ENCODE measurements at places on chromosomes 2 and 18.

GRCh38 chr2:26462511-26463243, 15.2 kb downstream of the OTOF start:
- DNase-seq: peak; percentile 25

- no peak for DNase-seq
Measured at GRCh38 chr18:32696376-32696775, 76.4 kb downstream of the KLHL14 start.

DNA sequence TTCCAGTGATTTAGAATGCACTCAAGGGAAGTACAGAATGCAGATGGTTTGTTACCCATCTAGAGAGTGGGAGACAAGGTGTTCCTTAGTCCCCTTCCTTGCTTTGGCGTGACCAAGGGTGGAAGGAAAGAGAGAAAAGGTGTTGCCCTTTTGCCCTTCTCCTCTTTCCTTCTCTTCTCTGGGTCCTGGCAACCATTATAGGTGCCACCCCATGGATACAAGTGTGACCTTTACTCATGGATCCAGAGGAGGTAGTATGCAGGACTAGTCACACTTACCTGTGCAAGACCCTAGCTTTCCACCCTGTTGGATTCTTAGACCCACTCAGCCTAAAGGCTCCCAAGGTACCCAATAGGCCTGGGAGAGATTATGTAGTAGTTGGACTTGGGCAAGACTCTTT, 11.6 kb upstream of the RBFA start:
- peak; percentile 22 for DNase-seq

DNA sequence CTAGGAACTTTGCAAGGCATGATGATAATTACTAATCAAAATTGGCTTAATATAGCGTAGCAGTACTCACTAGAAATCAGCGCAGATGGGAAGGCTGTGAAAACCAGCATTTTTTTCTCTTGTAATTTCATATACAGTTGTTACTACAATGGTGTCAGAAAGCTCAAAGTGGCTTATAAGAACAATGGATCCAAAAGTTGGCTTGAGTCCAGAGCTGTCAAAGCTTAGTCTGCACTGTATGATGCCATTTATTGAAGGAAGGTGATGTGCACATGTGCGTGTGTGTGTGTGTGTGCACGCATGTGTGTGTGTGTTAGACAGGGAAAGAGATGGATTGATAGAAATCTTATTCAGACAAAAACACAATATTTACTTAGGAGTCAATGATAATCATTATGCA, 341.3 kb downstream of the TGIF1 start:
- no peak for DNase-seq

DNA sequence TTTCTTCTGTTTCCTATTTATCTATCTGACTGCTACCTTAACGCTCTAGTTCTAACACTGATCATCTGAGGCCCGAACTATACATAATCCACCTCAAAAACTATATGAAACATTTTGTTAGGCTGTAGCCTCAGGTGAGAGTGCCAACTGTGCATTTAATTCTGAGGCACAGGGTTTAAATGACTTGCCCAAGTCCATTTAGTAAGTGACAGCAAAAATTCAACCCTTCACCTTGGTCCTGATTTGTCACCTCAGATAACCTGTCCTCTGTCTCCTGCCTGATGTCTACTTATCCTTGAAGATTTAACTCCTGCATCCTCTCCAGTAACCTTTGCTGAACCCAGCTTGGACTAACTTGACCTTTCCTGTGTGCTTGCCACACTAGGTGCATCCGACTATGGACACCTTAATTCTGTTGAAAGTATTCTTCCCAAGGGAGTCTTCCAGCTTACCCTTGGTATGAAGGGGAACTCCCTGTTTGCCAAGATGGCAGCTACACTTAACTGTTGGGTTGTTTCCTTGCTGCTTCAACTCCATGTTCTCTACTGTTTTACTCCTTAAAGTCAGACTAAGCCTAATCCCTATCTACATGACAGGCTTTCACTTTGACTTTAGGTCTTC, 23.5 kb downstream of the CD302 start:
- no peak for DNase-seq

GRCh38 chr2:207352978-207353671, 176.6 kb upstream of the CREB1 start:
- DNase-seq: peak; percentile 17

DNA sequence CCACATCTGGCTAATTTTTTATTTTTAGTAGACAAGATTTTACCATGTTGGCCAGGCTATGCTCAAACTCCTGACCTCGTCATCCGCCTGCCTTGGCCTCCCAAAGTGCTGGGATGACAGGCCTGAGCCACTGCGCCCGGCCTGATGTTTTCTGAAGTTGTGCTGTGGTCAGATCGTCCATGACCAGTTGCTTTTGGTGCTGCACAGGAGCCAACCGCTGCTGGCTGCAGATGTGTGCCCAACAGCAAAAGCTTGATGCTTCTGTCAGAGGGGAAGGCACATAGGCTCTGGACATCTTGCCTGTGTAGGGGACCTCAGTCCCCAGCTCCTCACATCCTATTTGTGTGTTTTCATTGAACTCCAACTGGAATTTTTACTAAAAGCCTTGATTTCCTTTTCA, 218.3 kb downstream of the AGAP1 start:
- no peak for DNase-seq

GRCh38 chr2:233006648-233007047, 6.4 kb downstream of the NGEF start:
- no peak for DNase-seq

DNA sequence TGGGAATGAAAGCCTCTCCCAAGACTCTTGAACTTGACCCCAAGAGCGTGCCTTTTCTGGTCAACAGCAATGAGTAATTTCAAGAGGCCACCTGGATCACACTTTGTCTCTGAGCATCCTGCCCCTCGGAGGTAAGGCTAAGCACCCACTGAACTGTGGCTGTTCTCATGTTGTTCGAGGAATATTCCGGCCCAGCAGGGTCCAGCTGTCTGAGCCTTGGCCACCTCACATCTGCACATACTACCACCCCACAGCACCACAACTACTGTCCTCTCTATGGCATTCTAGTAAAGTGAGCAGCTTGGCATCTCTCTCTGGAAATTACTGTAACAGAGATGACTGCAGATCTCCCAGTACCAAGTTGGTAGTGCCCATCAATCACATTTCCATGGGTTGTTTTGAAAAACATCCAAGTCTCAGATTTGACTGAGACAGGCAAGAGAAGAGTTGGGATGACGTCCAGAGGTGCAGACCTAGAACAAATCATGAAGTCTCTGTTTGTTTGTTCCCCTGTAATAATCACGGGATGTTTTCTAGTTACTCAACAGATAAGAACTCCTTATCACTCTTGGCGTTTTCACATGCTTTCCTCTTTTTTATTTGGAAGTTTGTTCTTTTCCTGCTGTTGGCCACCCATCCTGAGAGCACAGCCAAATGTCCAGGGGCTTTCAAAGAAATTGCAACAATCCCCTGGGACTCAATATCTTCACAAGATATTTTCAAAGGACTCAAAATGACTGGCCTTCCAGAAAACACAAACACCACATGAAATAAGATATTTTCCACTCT, 336.0 kb upstream of the TNP1 start:
- no peak for DNase-seq

GRCh38 chr2:76625101-76625500, 897.1 kb downstream of the LRRTM4 start:
- DNase-seq: no peak

DNA sequence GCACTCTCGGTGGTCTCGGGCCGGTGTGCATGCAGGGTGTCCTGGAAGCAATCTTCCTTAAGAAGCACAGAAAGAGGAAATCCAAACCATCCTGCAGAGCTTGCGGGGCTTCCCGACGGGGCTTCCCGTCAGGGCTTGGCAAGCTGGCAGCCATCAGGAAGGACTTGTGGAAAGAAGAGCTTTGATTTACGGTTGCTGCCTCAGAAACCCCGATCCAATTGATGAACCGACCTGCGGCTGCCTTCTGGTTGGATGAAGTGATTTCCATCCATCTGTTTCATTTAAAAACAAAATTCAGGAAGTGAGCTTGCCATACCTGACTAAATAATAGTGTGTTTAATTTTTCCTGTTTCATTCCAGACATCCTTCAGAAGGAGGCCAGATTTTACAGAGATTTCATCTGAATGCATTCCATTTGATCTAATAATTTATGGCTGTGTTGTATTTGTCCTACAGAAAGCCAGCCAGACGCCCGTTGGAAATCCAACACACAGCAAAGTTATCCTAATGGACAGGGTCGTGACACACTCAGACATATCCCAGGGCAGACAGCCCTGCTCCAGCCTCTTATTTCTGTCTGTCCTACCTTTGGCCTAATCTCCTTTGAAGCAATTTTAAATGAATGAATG, 141.3 kb downstream of the SEPTIN10 start:
- no peak for DNase-seq

GRCh38 chr2:226643030-226643945, 156.3 kb downstream of the IRS1 start:
- no peak for DNase-seq

GRCh38 chr18:12516049-12516630, 108.4 kb downstream of the PRELID3A start:
- no peak for DNase-seq

- no peak for DNase-seq
Measured at GRCh38 chr2:167933097-167933814, 314.1 kb downstream of the STK39 start.

- no peak for DNase-seq
Measured at GRCh38 chr2:16948053-16948452, 282.4 kb upstream of the CYRIA start.

GRCh38 chr2:33129263-33130053, 182.7 kb downstream of the LTBP1 start:
- no peak for DNase-seq

- peak; percentile 31 for DNase-seq
Measured at GRCh38 chr18:47953471-47953931, 23.0 kb upstream of the SMAD2 start.

DNA sequence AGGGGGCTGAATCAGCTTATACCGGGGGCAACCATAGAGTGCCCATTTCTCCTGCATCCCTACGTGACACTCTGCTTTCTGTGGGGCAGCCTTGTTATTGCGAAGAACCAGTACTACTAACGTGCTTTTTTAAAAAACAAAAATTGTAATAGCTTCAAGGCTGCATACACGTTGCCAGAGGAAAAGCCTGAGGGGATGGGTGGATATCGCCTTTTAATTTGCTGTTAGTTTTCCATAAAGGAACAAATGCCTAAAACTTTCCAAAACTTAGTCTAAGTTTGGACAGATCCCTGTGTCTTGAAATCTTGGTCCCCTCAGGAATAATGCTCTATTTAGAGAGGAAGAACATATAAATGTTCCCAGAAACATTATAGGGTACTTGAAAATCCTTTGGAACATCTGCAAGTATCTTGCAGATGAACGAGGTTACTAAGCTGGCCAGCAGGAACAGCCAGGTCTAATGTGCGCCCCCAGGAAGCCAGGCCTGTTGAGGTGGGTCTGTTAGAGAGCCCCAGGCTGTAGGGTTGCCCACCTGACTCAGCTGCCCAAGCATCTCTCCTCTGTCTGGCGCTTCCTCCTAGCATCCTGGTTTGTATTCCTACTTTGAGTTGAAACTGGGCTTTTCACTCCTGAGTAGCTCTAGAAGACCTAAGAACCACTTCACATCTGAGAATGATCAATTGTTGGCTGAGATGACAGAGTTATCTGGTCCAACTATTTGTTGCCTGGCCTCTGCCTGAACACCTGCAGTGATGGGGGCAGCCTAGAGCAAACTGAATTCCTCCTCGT, 96.9 kb downstream of the TGOLN2 start:
- no peak for DNase-seq

DNA sequence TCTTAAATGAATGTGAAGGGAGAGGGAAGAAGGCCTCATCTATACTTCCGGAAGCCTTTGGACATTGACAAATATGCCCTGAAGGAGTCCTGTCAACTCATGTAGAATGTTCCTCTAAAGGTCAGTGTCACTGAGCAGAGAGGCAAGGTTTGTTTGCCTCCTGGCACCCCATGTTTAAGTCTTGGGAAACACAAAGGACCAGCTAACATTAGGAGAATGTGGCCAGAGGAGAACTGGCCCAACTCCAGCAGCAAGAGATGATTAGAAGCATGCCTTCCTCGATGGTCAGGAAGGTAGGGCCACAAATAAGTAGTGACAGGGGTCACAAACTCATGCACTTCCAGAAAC, 5.7 kb downstream of the DYSF start:
- DNase-seq: no peak

DNA sequence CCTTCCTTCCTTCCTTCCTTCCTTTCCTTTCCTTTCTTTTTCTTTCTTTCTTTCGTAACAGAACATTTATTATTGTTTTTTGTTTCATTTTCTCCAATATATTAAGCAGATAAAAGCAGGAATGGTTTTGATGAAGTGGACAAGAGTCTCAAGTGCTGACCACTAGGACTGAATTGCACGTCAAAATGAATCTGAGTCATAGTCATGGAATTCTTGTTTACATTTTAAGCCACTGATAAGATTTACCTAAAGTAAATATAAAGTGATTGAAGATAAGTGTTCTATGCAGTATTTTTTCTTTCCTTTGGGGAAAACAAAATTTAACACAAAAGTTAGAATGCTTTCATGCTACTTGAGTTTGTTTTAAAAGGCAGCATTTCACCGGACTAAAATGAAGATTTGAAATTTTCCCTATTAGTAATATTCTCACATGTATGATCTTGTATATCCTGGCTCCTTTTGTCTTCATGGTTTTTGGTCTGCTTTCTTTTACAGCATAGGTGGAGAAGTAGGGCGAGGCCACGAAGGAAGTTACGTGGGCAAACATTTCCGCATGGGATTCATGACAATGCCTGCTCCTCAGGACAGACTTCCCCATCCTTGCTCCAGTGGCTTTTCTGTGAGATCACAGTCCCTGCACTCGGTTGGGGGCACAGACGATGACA, 113.5 kb downstream of the NYAP2 start:
- no peak for DNase-seq

GRCh38 chr18:74172697-74173433, 24.5 kb downstream of the TIMM21 start:
- no peak for DNase-seq

GRCh38 chr2:240507778-240508251, 50.0 kb downstream of the ANKMY1 start:
- no peak for DNase-seq

DNA sequence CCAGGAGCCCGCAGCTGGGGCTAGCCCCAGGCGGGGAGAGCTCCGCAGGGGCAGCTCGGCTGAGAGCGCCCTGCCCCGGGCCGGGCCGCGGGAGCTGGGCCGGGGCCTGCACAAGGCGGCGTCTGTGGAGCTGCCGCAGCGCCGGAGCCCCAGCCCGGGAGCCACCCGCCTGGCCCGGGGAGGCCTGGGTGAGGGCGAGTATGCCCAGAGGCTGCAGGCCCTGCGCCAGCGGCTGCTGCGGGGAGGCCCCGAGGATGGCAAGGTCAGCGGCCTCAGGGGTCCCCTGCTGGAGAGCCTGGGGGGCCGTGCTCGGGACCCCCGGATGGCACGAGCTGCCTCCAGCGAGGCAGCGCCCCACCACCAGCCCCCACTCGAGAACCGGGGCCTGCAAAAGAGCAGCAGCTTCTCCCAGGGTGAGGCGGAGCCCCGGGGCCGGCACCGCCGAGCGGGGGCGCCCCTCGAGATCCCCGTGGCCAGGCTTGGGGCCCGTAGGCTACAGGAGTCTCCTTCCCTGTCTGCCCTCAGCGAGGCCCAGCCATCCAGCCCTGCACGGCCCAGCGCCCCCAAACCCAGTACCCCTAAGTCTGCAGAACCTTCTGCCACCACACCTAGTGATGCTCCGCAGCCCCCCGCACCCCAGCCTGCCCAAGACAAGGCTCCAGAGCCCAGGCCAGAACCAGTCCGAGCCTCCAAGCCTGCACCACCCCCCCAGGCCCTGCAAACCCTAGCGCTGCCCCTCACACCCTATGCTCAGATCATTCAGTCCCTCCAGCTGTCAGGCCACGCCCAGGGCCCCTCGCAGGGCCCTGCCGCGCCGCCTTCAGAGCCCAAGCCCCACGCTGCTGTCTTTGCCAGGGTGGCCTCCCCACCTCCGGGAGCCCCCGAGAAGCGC, 15.0 kb upstream of the GMPPA start:
- no peak for DNase-seq

- no peak for DNase-seq
Measured at GRCh38 chr2:58052978-58053377, 6.4 kb downstream of the VRK2 start.

Measured in hematopoietic multipotent progenitor cell treated with erythropoietin and hydrocortisone succinate and interleukin-3 and kit ligand, for 8 days (in vitro differentiated cells).